ENCODE measurements at places on chromosomes 4 and X. TPM values are rescaled to one million over a fixed set of nuclear protein-coding genes. Genes with fewer than 3 reads are reported as not detected.

- DNase-seq: no peak
Observed at GRCh38 chr4:165709973-165710526, 163.0 kb upstream of the TLL1 start.

DNA sequence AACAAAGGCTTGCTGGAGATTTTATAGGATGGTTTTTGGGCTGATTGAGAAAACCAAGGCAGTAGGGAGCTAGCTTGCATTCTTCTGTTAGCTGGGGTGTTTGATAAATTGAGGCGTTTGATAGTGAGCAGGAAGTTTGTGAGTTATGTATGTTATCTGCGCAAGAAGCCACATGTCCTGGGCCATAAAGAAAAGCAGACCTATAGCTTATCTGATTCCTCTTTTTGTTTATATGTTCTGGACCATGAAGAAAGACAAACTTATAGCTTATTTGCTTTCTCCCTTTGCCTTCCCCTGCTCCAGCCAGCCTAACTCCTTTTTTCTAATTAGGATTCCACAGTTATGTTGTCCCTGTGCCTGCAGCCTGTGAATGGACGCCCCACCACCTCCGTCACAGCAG lies 9.2 kb downstream of the HNRNPH2 start:
- no peak for DNase-seq

NMU gene
- total RNA-seq: not detected

CXCL5 gene
- total RNA-seq: not detected

- no peak for DNase-seq
Observed at GRCh38 chrX:155865193-155865592, 16.0 kb upstream of the VAMP7 start.

DNA sequence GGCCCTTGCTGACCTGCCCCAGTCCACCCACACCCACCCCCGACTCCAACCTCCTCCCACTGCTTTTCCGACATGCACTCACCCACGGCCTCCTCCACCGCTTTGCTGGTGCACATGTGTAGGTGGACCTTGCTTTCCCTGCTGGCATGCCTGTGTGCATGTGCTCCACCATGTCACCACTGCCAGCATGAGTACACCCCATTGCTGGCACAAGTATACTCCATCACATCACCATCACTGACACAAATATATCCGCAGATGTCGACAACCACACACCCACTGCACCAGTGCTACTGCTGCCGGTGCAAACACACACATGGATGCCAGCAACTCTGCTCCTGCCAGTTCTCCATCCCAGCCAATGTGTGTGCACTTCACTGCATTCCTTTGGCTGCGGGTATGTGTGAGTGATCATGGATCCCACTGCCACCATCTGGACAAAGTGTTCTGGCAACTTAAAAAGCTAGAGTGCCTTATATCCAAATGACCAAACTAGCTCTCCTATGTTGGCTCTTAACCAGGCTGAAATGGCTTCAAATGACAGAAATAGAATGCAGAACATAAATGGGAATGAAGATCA lies 1072.3 kb downstream of the RAPGEF2 start:
- no peak for DNase-seq

MAGEA2 gene
- not detected for total RNA-seq

SPANXN2 gene
- not detected for total RNA-seq

- DNase-seq: no peak
Observed at GRCh38 chrX:10235851-10236250, 79.1 kb downstream of the CLCN4 start.

RS1 gene
- total RNA-seq: not detected

- DNase-seq: peak; percentile 69
Observed at GRCh38 chrX:40153345-40154249, 55.8 kb upstream of the BCOR start.

- DNase-seq: no peak
Observed at GRCh38 chr4:3443750-3444309, 2.1 kb downstream of the HGFAC start.

GRCh38 chr4:113832803-113833202 lies 71.3 kb upstream of the CAMK2D start:
- DNase-seq: no peak

Measured in activated CD8-positive, alpha-beta memory T cell treated with anti-CD3 and anti-CD28 coated beads, Interleukin-2, amount 10 ng/mL, durations not matched to agents 7 days and 5 days (primary cell).